ENCODE measurements at places on chromosomes 1 and 21.

GRCh38 chr1:97680894-97681293, 239.9 kb downstream of the DPYD start:
- DNase-seq, result no peak

GRCh38 chr21:33801424-33802405, 113.9 kb downstream of the ATP5PO start:
- no peak for DNase-seq

- DNase-seq, result peak; percentile 60
These were observed 13.6 kb downstream of the THAP3 start for GRCh38 chr1:6638226-6638625.

GRCh38 chr1:95067568-95067967, 5.2 kb downstream of the ALG14 start:
- no peak for DNase-seq

DNA sequence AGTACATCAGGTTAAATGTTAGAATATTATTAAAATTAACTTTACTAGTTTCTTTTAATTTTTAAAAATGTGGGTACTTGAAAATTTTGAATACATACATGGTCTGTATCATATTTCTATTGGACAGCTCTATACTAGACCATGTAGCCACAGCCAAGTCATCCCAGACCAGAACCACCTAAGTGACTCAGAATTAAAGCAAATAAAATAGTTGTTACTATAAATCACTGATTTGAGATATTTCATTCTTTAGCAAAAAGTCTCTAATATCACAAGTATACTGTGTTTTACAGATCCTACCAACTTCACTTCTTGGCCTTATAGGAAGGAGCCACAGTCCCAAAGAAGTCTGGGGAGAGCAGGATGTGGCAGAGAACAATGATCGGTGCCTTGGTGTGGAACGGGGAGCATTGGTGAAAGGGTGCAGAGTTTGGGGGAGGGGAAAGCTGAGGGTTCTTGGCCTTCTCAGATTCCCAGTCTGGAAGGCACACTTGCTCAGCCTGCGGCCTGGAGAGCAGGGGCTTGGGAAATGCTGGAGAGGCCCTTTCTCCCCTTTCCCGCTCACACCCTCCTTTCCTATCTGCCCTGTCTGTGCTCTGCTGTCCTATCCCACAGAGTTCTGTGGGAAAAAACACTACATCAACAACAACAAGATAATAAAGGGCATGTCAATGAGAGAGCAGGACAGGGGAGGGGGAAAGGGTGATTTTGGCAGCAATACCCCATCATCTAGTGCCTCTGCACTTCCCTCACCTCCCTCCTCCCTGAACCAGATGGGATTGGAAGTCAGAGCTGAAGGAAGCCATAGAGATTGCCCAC, 122.1 kb downstream of the NGF start:
- no peak for DNase-seq

GRCh38 chr1:161733526-161733925, 12.2 kb downstream of the FCRLB start:
- DNase-seq, result no peak

- DNase-seq, result no peak
These were observed 23.1 kb upstream of the SMAP2 start for GRCh38 chr1:40350391-40350790.

- DNase-seq, result no peak
These were observed 24.4 kb downstream of the RIPPLY3 start for GRCh38 chr21:37030864-37031263.

DNA sequence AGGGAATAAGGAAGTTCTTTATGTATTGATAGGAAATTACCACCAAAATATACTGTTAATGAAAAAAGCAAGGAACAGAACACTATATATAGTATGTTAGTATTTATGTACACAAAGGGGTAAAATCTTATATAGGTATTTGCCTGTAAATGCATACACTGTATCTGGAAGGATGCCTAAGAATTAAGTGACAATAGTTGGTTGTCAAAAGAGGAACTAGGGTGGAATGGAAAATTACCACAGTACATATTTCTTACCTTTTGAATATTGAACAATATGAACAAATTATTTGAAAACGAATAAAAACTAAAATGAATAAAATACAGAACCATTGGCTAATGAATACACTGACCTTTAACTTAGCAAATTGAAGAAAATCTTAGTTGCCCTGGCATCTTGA, 13.6 kb downstream of the ARPC5 start:
- no peak for DNase-seq

DNA sequence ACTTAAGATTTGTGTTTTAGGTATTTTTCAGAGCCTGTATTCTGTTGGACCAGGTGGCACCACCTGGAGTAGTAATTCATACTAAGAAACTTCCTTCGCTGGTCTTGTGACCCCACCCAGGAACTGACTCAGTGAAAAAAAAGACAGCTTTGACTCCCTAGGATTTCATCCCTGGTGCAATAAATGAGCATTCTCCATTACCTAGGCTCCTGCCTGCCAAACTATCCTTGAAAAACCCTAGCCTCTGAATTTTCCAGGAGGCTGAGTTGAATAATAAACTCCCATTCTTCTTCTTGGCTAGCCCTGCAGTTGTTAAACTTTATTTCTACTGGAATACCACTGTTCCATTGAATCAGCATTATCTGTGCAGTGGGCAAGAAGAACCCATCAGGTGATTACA, 10.6 kb upstream of the RGS18 start:
- no peak for DNase-seq

DNA sequence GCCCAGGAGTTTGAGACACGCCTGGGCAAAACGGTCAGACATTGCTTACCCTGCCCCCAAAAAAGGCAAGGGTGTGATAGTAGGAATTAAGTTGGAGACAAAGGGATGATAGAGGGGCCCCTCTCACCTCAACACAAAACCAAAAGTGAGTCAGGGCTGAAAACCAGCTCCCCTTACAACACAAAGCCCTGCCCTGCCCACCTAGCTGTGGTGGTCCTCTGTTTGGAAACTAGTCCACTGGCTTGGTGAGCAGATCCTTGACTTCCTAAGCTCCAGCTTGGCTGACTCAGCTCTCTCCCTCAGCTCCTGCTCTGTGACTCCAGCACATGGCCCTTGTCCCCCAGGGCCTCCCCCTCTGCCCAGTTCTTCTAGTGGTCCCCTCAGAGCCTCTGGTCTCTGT, 603.8 kb downstream of the PTPRC start:
- DNase-seq, result no peak

- DNase-seq, result no peak
These were observed 31.0 kb downstream of the KRTAP24-1 start for GRCh38 chr21:30251781-30252180.

- DNase-seq, result no peak
These were observed 9.6 kb downstream of the ZBTB18 start for GRCh38 chr1:244060686-244061085.

- no peak for DNase-seq
These were observed 11.6 kb upstream of the EPB41 start for GRCh38 chr1:28902738-28903137.

- DNase-seq, result peak; percentile 32
These were observed 2.6 kb downstream of the KCNAB2 start for GRCh38 chr1:6048179-6048867.

GRCh38 chr1:927234-927633, 3.5 kb downstream of the SAMD11 start:
- no peak for DNase-seq

GRCh38 chr1:74057719-74058118, 140.3 kb downstream of the LRRIQ3 start:
- DNase-seq, result no peak

DNA sequence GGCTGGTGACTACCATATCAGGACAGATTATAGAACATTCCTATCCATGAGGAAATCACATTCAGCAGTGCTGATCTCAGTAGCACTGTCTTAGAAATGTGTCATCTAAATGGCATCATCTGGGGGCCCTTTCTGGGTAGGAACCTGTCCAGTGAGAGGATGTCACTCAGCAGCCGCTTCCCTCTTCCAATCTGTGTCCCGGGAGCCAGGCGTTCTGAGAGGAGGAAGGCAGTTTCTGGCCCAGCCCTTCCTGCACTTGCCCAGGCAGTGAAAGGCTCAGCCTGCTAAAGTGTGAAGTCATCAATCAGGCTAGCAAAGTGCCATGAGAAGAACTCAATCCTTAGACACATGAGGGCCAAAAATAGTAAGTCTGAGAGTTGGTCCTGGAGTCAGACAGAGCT, 25.6 kb downstream of the RAB4A start:
- no peak for DNase-seq

DNA sequence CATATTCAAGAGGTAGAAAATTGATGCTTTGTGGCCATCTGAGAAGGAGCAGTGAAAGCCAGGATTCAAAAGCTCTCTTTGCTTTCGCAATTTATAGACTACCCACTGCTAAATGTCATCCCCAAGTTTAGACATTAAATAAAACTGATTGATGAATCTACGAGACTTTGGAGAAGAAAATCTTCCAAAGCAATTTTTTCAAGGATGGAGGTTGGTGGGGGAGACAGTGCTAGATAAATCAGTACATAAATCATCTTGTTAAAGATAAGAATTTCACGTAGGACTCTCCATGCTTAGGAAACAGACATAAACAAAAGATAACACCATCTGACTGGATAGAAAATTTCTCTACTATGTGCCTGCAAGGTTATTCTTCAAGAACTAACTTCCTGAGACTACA, 147.6 kb upstream of the TIAM1 start:
- no peak for DNase-seq

- no peak for DNase-seq
These were observed 70.0 kb upstream of the AJAP1 start for GRCh38 chr1:4584449-4584848.

- no peak for DNase-seq
These were observed 231.6 kb downstream of the NRIP1 start for GRCh38 chr21:14833241-14833640.

GRCh38 chr1:61186753-61187152, 104.4 kb downstream of the NFIA start:
- DNase-seq, result no peak

- no peak for DNase-seq
These were observed 637 bp downstream of the NHLH1 start for GRCh38 chr1:160367516-160367900.

DNA sequence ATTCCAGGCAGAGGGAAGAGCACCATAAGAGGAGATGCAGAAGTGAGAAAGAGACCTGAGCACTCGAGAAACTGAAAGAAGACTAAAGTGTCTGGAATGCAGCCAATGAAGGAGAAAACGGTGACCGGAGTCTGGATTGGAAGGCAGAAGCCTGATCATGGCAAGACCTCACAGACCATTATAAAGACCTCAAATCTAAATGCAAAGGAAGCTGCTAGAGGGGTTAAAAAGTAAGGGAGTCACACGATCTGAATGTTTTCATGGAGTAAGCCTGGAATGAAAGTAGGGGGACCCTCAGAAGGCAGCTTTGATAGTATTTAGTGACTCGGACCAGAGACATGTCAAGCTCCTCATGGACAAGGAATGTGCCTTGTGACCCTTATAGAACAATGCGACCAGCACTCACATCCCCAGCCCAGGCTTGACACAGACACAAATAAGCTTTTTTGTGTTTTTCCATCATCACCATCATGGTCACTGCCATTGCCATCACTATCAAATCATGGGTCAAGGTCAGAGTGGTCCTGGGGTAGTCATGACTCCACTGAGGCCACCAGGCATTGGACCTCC, 183.6 kb downstream of the SEC16B start:
- DNase-seq, result no peak

DNA sequence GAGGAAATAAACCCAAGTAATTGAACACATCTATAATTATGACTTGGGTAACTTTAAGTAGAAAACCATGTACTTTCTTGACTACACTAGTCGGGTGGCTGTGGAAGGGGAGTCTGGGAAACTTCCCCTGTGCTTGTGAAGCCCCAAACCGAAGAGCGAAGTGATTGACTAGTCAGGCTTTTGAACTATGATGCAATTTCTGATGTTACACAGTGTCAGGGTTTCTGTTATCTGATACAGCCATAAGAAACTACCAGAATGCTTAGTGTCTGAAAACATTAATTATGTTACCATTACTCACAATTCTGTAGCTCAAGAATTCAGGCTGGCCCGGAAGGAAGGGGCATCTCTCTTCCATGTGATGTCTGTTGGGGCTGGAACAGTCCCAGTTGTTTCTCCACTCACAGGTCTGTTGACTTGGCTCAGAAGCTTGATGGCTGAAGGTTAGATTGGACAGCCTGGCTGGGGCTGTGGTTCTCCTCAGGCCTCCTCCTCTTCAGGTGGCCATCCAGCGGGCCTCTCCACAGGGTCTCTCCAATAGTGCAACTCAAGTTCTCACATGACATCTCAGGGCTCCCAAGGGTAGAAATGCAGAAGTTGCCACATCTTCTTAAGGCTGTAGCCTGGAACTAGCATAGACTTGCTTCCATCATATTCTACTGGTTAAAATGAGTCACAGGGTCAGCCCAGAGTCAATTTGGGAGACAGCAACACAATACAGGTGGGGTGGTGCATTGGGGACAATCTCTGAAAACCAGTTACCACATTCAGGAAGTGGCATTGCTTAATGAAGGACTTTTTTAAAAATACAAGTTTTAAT, 8.3 kb upstream of the C8B start:
- DNase-seq, result no peak

DNA sequence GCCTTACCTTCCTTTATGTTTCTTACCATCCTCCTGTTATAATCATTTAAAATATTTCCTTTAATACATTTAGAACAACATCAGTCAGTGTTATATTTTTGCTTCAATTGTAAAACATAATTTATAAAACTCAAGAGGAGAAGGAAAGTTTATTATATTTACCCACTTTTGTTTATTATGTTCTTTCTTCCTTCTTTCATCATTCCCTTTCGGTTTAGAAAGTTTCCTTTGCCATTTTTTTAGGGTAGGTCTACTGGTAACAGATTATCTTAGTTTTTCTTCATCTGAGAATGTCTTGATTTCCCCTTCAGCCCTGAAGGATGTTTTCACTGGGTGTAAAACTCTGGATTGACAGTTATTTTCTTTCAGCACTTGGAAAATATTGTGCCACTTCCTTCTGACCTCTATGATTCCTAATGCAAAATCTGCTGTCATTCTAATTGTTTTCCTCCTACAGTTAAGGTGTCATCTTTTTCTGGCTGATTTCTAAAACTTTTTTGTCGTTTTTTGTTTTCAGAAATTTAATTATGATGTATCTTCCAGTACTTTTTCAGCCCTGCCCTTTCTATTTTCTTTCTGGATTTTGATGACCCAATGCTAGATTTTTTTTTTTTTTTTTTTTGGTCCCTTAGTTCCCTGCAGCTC, 25.0 kb downstream of the PTPN22 start:
- DNase-seq, result no peak

DNA sequence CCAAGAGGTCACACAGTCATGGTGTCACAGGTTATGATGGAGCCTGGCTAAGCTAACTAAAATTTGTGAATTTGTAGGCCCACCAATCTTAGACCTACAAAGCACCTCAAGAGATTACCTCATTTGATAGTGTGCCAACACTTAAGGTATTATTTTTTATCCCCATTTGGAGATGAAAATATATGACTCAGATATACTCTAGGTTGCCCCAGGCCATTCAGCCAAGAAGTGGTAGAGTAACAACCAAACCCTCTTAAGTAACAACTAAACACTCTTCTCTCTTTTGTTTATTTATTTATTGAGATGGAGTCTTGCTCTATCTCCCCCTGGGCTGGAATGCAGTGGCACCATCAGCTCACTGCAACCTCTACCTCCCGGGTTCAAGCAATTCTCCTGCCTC, 14.3 kb downstream of the NPL start:
- no peak for DNase-seq
